ENCODE measurements at places on chromosomes 5 and 9.

DNA sequence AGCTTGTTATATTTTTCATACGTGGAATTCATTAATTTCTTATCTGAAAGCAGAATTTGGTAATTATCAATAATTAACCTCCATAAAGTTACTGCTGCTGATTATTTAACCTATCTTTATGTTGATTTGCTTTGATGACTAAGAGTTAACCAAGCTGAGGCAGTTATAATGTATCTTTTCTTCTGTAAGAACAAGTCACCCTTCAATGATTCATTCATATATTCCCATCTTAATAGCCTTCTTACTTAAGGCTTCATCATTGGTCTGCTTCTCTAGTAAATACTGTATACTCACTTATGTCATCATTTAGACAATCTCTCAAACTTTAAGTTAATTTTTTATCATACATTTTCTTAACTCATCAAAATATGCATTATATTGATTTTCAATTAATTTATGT lies 592.2 kb downstream of the ANXA1 start:
- DNase-seq: no peak

- DNase-seq: no peak
These were observed 49.5 kb downstream of the TJP2 start for GRCh38 chr9:69223605-69224004.

DNA sequence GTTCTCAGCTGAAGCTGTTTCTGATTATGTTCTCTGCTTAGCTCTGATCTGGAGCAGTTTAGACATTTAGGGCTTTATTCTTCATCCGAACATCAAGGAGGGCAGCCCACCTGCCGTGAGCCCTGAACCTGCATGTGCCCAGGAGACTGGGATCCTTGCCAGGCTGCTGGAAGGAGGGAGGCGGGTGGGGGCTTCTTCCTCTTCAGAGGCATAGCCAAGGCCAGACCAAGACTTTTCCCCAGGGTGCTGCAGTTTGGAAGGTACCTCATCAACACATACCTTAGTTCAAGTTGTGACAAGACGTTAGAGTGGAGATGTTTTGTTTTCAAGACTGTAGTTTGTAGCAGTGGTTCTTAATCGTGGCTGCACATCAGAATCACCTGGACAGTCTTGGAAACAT lies 64.9 kb downstream of the RALGPS1 start:
- no peak for DNase-seq

DNA sequence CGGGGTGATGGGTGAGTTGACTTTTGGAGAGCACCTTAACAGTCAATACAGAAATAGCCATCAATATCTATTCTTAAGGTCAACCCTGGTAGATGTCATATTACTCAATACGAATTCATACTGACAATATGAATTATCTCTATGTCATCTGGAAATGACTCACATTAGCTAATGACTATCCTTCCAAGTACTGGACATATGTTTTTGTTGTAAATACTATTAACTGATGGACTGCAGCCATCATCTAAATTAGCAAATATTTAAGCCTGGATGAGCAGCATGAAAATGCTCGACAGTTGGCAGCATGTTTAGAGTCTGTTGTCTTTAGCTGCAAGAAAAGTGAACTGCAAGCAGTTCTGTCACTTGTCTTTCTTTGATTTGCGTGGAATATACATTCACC lies 19.6 kb upstream of the ISOC1 start:
- DNase-seq: no peak

GRCh38 chr5:116444373-116445295 lies 130.0 kb downstream of the SEMA6A start:
- DNase-seq: no peak

DNA sequence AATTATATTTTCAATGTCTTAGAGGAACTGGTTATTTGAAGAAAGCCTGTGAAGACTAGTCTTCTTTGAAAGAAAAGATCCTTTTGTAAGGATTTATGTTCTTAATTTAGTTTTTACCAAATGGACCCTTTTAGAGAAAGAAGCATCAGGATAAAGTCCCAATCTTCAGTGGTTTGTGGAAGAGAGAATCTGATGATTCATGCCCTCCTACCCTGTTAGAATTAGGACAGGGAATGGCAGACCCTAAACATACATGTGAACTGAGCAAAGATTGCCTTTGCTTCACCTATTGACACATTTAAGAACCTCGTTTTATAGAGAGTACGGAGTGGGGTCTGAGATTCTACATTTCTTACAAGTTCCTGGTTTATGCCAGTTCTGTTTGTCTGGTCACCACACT lies 20.1 kb upstream of the TMEFF1 start:
- no peak for DNase-seq

- DNase-seq: no peak
These were observed 139.0 kb upstream of the ITGA1 start for GRCh38 chr5:52648726-52649125.

DNA sequence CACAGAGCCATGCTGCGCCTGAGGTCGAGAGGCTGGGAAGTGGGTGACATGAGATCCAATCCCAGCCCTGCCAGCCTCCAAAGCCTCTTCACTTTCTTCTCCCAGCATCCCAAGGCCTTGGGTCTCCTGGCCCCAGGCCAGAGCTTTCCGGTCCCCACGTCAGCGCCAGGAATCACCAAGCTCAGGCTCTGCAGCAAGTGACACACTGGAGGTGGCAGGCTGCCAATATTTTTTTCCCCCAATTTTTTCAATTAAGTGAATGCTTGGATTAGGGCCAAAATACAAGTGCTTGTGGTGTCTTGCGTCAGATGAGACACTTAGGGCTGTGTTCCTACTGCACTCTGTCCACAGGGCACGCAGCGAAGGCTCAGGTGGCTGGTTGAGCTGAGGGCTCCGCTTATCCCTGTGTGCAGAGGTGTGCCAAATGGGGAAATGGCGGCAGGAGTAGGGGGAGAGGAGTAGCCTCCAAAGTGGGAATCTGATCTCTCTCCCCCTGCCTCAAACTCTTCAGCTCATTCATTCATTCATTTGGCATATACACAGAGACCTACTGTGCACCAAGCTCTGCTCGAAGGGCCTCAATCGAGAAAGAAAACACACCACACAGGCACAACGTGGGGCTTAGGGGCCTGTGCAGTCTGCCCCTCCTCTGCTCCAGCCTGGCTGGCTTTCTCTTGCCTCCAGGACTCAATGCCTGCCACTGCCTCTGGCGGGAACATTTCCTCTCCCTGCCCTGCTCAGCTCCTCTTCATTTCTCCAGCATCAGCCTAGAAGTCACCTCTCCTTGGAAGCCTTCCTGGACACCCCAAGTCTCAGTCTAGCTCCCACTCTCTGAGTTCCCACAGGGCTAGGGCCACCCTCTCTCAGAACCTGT lies 16.6 kb downstream of the SH3PXD2B start:
- no peak for DNase-seq

DNA sequence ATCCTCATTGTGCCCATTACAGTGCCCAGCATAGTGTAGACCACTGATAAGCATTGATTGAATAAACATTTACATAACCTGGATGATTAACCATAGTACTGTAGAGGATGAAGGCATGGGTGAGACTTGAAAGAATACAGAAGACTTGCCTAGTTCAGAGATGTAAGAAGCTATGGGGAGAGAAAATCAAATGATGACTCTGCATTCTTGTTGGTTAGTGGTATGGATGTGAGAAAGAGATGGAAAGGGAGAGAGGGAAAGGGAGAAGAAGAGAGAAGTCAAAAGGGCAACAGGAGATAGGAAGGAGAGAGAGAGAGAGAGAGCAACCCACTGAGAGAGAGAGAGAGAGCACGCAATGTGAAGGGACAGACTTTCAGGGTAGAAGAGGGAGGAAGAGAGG lies 26.8 kb downstream of the YIPF5 start:
- DNase-seq: no peak

- no peak for DNase-seq
These were observed 13.4 kb upstream of the SLC25A51 start for GRCh38 chr9:37917313-37917731.

DNA sequence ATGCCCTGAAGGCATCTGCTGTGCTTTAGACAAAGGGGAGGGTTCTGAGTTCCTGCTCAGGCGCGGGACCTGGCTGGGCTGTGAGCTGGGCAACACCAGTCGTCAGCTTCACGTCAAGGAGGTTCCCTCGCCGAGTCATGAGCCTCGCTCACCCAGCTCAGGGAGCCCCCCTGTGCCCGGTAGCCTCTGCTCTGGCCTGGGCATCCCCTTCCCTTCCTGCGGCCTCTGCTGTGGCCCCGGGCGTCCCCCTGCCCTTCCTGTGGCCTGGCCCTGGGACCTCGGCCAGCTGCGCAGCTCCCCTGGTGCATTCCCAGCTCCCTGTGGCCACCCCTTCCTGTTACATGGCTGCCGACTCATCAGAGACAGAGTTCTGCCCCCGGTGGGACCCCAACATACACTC lies 29.8 kb downstream of the TERT start:
- no peak for DNase-seq

DNA sequence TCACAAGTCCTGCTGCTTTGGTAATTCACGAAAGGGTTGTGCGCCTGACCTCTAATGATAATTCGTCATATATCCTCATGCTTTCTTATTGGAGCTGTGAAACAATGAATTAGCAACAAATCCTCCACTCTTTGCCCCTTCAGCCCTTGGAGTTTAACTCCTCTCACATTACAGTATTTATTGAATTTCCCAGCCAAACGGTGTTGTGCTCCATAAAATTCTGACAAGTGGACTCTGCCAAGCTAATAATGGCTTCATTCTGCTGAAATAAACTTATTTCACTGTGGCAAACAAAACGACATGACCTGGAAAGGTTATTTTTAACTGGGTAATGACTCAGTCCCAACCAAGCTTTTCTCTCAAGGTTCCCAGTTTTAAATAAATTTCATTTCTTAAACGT lies 984.4 kb upstream of the DMAC1 start:
- DNase-seq: no peak

GRCh38 chr5:178292826-178293205 lies 60.2 kb upstream of the PHYKPL start:
- no peak for DNase-seq

GRCh38 chr5:10354048-10354872 lies 765 bp downstream of the MARCHF6 start:
- DNase-seq: peak; percentile 18

DNA sequence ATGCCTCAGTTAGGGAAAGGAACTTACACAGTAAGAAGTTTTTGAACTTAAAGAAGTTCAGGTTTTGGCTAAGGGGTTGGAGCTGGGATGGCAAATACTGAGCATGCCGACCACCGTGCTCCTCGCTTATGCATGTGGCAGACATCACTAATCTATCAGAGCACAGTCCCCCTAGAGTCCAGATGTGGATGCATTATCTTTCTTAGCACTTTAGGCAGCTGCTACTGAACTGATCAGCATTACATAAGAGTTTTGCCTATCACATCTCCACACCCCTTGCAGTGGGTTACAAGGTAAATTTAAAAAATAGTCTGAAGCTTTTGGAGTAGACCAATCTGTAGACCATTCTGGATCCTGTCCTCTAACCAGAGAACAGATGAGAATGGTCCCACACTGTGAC lies 22.4 kb downstream of the MACIR start:
- no peak for DNase-seq

DNA sequence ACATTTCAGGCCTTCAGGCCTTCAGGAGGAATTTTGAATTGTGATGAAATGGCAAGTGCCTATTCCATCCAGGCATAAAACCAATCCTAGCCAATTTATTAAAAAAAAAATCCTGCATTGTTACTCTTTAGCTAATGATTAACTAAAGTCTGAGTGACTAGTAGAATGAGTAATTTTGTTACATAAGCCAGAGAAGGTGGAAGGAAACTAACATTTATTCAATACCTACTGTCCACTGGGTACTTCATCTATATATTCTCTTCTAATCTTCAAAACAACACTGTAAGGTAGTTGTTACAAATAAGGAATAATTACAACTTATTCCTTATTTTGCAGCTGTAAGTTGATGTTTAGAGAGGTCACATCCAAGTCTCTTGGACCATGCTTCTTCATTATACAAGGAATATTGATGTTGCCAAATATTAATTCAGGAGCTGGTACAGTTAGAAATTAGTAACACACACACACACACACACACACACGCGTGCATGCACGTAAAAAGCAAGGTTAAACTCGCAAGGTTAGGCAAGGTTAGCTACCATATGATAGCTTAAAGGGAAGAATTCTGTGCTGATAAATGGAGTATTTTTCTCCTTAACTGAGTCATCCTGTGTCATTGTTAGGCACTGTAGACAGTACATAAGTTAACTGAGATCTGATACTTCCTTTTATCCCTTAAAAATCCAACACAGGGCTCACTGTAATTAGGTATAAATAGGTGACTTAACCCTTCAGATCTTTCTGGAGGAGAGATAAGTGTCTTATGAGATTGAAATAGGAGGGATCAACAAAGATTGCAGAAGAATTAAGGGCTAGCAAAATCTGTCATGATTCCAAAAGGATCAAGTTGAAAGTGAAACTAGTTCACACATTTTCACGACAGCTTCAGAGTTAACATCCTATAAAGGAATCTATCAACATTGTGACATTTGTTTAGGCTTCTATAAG lies 596.9 kb downstream of the PDE4D start:
- no peak for DNase-seq

GRCh38 chr5:128015978-128016377 lies 67.6 kb upstream of the SLC12A2 start:
- DNase-seq: no peak

DNA sequence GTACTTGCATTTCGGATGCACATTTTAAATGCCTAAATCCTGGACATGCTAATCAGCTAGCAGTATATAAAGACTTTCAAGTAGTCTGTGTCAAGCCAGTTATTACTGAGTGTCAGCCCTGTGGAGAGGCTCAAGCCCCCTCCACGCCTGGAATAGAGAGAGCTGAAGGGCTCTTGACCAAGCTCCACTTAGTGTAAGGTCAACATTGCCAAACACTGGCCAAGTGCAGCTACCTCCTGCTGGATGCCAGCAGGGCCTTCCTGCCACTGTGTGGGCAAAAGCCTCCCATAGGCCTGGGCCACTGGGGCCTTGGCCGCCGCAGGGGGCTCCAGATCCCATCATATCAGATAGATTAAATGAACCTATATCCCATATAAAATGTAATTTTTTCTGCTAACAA lies 239.4 kb upstream of the PANK3 start:
- no peak for DNase-seq

- DNase-seq: no peak
These were observed 144.0 kb downstream of the TMC1 start for GRCh38 chr9:72665421-72665820.

DNA sequence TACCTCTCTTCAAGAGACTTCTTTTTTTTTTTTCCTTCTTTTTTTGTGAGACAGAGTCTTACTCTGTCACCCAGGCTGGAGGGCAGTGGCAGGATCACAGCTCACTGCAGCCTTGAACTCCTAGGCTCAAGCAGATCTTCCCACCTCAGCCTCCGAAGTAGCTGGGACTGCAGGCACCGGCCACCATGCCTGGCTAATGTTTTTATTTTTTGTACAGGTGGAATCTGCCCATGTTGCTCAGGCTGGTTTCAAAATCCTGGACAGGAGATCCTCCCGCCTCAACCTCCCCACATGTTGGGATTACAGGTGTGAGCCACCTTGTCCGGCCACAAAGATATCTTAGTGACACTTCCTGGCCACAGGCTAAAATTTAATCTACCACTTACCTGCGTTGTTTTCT lies 42.9 kb upstream of the F2RL1 start:
- no peak for DNase-seq

GRCh38 chr9:76718166-76718565 lies 46.1 kb upstream of the PCA3 start:
- DNase-seq: no peak
